ENCODE measurements at places on chromosomes 6 and 20.

DNA sequence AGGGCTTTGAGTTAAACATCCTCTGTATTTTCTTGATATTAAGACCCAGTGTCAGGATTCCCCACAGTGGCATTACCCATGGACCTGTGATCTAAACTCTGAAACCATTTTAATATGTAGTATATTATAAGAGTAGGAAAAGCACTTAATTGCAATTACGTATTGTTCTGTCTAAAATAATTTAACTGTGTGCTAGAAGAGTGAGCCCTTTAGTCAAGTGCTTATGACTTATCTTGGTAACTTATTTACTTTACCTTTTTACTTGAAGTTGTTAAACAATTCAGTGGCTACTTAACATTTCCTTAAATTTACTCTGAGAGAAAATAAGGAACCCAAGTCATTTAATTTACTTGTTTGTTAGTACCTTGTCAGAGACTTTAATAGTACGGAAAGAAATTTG is 173.6 kb downstream of the CDKAL1 start:
- DNase-seq = no peak

DNA sequence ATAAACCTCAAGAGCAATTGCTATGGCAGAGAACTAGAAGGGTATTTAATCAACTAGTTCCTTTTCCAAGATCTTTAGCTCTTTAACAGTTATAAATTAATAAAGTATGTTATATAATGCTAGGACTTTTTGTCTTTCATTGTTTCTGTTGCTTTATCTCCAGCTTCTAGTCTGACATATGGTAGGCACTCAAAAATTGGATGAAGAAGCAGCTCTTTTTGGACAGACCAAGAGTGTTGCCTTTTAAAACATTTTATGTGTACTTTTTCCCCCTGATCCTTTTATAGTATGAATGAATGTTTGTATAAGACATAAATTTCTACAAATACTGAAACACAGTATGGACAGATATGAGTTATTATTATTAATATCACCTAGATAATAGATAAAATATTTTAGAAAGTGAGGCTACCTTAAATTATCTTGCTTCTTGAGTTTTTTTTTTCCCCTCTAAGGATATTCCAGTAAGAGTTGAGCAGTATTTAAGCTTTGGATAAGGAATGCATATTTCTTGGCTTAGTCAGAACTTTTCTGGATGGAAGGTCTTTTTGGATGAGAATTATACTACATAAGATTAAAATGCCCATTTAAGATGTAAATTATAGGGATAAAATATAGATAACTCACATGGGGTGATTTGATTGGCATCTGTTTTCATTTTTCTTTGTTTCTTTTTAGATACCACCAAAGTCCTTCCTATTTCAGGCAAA is 16.6 kb downstream of the LAMA2 start:
- DNase-seq = no peak

DNA sequence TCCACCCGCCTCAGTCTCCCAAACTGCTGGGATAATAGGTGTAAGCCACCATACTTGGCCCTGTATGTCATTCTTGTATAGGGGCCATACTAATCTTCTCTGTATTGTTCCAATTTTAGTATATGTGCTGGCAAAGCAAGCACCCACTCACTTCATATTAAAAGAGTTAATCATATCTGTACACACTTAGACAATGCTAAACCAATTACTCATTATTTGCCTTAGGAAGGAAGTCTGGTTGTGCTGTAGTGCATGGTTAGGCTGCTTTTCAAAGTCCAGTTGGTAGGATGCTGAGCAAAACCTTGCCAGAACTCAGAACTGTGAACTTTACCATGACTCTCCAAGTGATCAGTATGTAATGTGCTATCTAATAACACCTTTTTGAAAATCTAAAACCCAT is 88.6 kb downstream of the LIN28B start:
- no peak for DNase-seq

- no peak for DNase-seq
Measured at GRCh38 chr20:53023732-53024520, 51.8 kb downstream of the TSHZ2 start.

GRCh38 chr20:58519940-58520712 is 4.9 kb upstream of the APCDD1L start:
- no peak for DNase-seq

DNA sequence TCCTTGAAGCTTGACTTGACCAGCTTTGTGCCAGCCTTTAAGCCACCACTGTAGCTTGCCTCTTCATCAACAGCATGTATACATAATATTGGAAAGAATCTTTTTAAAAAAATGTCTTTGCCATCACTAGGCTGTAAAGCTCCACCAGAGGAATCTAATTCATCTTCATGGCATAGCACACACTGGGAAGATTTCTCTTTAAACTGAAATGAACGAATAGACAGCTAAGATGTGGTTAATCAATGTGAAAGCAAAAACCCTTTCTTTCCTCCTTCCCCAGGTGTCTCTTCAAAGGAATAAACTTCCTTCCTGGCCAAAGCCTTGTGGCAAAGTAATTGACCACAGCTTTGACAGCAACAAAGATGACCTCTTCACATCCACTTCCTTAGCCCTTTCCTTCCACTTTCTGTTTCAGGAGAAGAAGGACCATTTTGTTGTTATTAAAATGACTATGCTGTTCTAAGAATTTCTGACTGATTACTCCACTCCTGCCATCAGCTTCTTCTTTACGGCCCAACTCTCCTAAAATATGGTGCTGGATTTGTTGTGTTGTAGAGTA is 428.7 kb upstream of the SOX4 start:
- DNase-seq = no peak

- no peak for DNase-seq
Measured at GRCh38 chr20:37388831-37389230, 42.9 kb downstream of the SRC start.

- no peak for DNase-seq
Measured at GRCh38 chr6:150202934-150203333, 60.1 kb downstream of the PPP1R14C start.

DNA sequence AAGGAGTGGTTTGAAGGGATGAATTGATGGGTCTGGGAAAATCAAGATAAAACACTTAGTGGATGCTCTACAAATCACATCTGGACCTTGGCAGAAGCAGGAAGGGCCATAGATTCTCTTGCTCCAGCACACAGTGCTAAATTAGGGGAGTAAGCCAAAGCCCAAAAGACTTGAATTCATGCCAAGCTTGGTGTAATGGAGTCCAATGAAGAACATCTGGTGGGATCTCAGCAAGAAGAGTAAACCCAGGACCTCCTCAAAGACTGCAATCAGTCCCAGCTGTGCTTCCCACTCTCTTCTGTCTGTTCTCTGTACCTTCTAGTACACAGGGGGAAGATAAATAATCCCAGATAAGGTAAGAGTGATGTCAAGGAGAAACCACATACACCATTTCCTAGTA is 683.4 kb downstream of the RNF144B start:
- DNase-seq = no peak

DNA sequence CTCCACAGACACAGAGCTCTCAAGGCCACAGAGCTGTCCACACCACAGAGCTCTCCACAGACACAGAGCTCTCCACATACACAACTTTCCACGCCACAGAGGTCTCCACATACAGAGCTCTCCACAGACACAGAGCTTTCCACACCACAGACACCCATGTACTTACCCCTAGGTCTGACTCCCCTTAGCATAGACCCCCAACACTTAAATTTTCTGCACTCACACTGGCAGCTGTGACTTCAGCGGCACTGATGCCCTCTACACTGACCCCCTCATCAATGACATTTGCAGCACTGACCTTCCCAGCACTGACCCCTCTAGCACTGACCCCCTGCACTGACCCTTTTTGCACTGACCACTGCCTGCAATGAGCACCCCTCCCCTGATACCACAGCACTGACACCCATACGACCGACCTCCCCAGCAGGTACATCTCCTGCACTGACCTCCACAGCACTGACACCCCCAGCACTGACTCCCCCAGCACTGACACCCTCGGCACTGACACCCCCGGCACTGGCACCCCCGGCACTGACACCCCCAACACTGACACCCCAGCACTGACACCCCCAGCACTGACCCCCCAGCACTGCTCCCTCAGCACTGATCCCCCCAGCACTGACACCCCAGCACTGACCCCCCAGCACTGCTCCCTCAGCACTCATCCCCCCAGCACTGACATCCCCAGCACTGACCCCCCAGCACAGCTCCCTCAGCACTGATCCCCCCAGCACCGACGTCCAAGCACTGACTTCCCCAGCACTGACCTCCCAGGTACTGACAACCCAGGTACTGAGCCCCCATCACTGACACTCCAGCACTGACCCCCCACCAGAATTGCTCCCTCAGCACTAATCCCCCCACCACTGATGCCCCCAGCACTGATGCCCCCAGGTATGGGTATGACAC is 56.5 kb downstream of the ERMARD start:
- DNase-seq = no peak

GRCh38 chr6:128821116-128821515 is 61.8 kb upstream of the LAMA2 start:
- no peak for DNase-seq

DNA sequence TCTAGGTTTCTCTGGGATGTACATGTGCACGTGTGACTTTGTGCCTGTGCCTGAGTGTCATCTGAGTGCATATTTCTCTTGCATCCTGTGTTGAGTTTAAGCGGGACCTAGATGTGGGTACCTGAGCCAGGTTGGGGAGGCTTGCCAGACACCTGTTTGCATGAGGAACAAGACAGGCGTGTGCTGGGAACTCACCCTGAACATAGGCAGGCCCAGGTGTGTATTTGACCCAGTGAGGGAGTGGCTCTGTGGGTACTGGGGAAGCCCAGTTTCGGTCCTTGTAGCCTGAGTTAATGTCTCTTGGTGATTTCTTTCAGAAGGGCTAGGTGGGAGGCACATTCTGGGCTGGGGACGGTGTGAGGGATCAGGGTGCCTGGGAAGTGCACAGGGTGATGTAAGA is 98.6 kb downstream of the TMEM170B start:
- DNase-seq = no peak

- DNase-seq = no peak
Measured at GRCh38 chr6:84515067-84515466, 249.3 kb downstream of the TBX18 start.

GRCh38 chr6:109783250-109783986 is 92.3 kb downstream of the FIG4 start:
- DNase-seq = no peak

DNA sequence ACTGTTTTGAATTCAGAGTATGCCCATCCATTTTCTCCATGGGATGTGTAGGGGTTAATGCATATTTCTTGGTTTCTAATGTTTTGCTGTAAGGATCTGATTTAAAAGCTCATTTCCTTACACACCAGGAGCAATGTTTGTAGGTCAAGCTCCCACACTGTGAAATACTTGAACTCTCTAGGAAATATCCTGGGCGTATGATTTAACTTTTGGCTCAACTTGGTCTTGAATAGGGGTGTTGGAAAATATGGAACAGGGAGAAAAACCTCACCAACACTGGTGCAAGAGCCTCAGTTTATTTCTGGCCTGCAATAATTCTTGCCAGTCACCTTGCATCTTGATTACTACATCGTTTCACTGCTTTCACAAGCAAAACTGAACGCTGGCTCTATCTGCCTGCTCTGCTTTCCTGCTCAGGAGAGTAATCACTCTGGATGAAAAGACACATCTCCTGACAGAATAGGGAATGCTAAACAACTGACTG is 25.1 kb upstream of the RFPL4B start:
- no peak for DNase-seq

GRCh38 chr20:13298692-13299373 is 77.8 kb downstream of the ISM1 start:
- no peak for DNase-seq

GRCh38 chr20:35854713-35855348 is 83.0 kb downstream of the PHF20 start:
- DNase-seq = no peak

- no peak for DNase-seq
Measured at GRCh38 chr20:57187068-57187634, 79.3 kb downstream of the BMP7 start.

GRCh38 chr20:20293141-20293540 is 74.8 kb upstream of the INSM1 start:
- DNase-seq = no peak

DNA sequence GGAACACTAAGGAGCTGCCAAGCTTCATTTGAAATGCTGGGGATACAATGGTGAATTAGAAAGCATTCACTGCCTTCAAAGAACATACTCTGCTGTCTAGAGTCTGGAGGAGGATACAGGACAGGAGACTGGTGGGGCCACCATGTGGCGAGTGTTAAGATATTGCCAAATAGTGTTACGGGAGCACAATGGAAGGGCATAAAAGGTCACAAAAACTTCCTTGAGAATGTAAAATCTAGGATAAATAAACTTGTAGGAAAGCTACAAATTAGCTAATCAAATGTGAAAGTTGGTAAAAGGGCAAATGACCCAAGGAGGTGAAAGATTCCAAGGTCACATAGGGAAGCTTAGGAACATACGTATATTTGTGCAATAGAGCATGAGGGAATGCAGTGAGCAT is 271.7 kb downstream of the RFPL4B start:
- DNase-seq = no peak
